ENCODE measurements at places on chromosomes 11 and 22.

- DNase-seq: no peak
Measured at GRCh38 chr11:70243912-70244652, 26.4 kb upstream of the PPFIA1 start.

GRCh38 chr11:82927264-82927880, 25.8 kb downstream of the DDIAS start:
- no peak for DNase-seq

DNA sequence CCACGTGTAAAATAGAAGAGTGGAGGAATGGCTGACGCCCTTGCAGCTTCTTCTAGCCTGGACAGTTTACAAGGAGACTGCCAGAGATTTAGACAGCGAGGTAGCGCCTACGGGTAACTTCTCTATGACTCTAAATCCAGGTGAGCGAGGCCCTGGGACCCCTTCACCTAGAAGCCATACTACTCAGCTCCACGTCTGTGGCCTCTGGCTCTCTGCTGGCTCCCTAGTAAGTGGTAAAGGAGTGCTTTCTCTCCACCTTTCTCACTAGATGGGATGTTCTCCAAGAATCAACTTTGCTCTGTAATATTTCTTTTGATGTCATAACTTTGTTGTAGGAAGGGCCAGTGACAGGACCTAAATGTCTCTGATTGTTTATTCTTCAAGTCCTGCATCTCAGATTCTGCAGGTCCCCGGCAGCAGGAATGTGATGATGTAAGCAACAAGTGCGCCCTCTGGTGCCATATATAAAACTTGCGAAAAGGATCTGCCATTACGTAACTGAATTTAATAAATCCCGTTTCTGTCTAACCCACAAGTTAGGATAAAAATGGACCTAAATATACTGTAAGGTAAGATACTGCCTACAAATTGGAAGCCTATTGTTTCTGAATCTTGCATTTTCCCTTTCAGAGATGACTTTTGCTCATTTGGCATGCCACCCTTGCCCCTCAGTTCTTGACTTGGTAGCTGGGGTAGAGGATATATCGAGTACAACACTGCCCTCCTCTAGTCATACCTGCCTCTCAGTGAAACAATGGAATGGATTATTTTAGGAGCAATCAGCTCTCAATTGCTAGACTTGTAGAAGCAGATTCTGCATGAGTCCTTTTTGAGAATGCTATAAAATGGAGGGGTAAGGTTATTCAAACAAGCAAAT, 11.0 kb upstream of the PTPN5 start:
- no peak for DNase-seq

GRCh38 chr11:5841797-5842196, at the start of gene OR52E6:
Gene OR52E6, minus strand, starts transcription at chr11:5841897. Its CDS starts 0 bp downstream, at chr11:5841897.
- no peak for DNase-seq

GRCh38 chr22:33337524-33337923, 279.3 kb upstream of the SYN3 start:
- no peak for DNase-seq

- DNase-seq: peak; percentile 76
Measured at GRCh38 chr11:65776196-65776595, 4.6 kb downstream of the AP5B1 start.

DNA sequence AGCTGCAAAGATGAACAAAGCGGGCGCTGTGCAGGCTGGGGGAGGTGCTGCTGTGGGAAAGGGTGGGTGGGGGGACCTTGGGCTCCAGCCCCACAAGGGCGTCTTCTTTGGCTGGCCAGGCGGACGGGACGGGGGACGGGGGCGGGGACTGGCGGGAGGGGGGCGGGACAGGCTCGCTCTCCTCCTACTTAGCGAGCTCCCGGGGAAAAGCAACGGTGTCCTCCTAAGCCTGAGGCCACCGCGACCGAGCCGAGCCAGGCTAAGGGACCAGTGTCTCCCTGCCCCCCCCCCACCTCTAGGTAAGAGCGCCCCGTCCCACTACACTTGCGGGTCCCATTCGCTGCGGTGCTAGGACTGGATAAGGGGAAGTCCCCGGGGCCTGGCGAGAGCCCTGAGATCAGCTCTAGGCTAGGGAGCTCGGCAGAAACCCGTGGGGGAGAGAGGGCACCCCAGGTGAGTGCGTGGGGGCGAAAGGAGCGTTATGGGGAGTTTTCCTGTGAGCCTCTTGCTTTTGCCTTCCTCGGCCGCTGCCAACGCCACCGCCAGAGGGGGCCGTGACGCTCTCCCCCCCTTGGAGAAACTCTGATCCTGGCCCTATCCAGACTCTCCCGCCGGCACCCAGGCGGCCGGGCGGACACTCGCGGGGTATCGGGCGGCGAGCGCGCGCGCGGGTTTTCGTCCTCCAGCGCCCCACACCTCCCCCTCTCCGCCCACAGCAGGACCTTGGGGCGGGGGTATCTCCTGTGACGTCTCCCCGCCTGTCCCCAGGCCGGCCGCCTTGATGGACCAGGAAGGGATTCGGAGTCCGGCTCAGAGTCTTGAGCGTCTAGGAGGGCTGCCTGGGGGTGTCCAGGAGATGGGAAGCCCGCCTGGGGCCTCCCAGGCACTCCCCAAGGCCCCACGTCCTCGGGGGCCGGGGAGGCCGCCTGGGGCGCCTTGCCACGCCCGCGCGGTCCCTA, at the start of gene PHLDB1:
Gene PHLDB1 (plus strand): TSS at position 215 of the 959 bp plus-strand sequence. CDS start 6,222 bp downstream, outside the sequence.
- peak; percentile 91 for DNase-seq

- DNase-seq: no peak
Measured at GRCh38 chr11:70854201-70854600, 398.2 kb downstream of the SHANK2 start.

GRCh38 chr11:31601635-31602282, 92.2 kb downstream of the ELP4 start:
- no peak for DNase-seq

GRCh38 chr11:43579171-43579918, 101.2 kb upstream of the HSD17B12 start:
- no peak for DNase-seq

DNA sequence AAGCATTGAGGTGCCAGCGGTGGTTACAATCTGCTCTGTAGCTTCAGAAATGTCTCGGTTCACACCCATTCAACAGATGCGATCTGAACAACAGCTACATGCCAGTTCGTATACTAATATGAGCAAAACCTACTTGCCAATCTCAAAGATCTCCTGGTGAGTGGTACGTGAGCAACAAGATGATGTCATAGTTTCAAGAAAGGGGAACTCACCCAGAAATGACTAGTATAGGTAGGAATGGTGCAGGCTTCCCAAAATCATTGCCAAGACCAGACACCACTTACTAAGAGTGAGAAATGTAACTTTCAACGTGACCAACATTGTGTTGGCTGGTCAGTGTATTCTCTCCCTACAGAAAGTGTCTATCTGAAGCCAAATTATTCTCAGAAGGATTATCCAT, 31.1 kb downstream of the OR6Q1 start:
- no peak for DNase-seq

DNA sequence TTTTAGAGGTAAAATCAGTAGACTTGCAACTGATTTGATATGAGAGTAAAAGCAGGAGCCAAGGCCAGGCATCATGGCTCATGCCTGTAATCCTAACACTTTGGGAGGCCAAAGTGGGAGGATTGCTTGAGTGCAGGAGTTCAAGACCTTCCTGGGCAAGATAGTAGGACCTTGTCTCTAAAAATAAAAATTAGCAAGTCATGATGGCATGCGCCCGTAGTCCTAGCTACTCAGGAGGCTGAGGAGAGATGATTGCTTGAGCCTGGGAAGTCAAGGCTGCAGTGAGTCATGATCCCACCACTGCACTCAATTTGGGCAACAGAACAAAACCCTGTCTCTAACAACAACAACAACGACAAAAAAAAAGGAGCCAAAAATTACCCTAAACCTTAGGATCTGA, 13.5 kb downstream of the SGSM3 start:
- DNase-seq: no peak

DNA sequence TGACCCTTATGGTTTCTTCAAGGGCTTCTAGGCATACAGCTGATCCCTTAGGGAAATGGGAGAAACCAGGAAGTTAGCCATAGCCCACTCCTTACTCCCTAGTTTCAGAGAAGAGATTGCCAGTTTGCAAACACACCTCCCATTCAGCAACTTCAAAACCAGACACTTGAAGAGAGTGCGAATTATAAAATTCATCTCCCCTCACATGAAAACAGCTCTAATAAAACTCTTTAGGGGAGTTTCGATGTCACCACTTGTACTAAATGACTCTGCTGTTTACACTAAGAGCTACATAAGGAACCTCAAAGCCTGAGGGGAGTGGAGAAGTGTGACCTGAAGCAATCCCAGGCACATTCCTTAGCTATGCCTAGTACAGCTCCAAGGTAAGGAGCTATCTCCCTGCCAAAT, 8.3 kb downstream of the LGR4 start:
- DNase-seq: no peak

DNA sequence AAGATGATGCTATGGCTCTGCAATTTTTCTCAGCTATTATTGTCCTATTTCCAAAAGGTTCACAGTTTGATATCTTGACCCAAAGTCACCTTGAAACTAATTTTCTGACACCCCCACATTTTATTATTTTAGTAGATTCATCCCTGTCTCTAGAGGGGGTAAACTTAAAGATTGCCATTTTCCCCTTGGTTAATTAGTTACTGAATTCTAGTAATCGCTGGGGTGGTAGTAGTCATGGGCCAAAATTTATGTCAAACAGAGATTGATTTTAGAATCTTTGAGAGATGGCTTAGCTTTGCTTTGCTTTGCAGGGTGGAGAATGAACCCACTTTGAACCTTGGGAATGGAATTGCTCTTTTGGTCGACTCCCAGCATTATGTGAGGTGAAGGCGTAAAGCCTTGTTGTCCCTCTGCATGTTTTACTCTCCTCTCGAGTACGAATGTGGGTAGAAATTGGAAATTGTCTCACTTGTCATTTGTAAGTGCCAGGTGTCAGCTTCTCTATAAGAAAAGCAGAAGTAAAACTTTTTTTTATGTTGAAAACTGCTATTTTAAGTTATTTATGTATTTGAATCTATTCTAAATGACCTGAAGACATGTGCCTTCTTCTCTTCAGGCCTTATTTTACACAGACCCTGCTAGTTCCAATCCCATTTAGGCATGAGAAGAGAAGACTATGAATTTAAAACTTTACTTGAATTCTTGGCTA, 42.4 kb upstream of the RCE1 start:
- DNase-seq: no peak

DNA sequence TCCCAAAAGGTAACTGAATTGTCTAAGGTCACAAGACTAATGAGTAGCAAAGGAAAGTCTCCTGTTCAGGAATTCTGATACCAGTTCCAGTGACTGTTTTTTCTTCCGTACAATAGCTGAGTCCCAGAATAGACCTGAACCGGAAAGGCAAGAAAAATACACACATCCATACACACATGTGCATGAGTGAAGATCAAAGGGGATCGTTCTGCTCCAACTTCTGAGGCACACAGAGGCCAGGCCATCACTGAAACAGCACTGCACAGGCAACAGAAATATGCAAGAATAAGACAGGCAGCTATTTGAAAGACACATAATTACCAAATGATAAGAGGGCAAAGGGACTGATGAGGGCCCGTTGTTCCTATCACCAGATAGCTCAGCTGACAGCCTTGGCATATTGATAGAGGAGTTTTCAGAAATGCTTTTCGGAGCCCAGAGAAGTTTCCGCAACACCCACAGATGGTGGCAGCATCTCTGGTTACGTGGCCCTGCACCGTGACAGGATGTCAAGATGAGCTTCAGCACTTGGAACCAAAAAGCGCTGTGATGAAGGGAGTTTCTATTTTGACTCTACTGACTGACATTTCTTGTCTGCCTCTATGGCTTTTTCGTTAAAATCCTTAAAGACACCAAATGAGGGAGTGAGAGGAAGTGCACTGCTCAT, 280.6 kb downstream of the LARGE1 start:
- no peak for DNase-seq

GRCh38 chr11:41190437-41191082, 268.9 kb downstream of the LRRC4C start:
- DNase-seq: no peak

- no peak for DNase-seq
Measured at GRCh38 chr11:82229341-82229740, 504.3 kb downstream of the FAM181B start.

GRCh38 chr11:12123799-12124198, 13.4 kb downstream of the MICAL2 start:
- DNase-seq: no peak

- no peak for DNase-seq
Measured at GRCh38 chr11:134949121-134950090, 537.4 kb upstream of the B3GAT1 start.

DNA sequence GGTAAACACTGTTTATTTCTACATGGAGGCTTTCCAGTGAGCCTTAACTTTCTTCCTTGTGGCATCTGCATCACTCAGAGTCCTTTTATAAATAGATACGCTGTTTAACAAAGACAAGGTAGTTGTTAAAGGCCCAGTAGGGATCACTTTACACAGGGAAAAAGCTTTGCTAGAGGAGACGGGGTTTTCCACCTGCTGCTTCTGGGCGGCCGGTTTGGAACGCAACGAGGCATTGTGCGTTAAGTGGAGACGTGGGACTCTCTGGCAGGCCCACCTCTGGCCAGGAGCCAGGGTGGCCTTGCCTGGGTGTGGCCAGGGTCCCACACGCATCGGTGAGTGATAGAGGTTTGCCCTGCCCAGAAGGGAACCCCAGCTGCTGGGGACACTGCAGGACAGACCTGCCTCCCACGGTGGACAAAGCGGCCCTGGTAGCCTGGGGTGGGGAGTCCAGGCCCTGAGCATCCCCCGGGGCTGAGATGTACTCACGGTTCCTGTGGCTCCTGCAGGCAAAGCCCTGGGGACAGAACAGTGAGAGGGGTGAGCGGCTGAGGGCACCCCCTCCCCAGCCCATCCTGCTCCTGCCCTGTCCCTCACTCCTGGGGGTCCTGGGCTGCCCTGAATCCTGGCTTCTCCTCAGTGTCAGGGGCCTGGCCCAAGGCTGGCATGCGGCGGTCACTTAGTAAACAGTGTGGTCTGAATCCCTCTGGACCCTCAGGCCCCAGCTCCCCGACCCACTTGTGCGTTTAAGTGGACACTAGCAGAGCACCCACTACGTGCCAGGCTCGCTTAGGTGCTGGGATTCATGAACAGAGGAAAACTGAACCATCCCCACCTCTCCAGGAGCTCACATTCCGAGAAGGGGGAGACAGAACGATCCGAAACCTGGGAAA, 4.2 kb downstream of the IL17REL start:
- peak; percentile 87 for DNase-seq

- DNase-seq: no peak
Measured at GRCh38 chr11:111826322-111826950, 44.9 kb downstream of the ALG9 start.

DNA sequence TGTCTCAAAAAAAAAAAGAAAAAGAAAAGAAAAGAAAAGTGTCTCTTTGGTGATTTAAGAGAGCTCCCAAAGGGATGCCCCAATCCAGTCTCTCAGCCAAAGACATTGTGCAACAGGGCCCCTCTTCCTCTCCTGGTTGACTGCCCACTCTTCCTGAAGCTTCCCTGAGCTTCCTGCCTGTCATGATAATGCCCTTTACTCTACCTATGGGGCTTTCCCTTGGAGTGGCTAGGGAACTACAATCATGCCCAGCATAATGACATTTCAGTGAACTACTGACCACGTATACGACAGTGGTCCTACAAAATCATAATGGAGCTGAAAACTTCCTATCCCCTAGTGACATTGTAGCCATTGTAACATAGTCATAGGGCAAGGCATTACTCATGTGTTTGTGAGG, 118.0 kb downstream of the RASSF10 start:
- DNase-seq: no peak

- no peak for DNase-seq
Measured at GRCh38 chr11:104995001-104995408, 26.6 kb upstream of the CASP4 start.

Measured in mesenteric fat pad (tissue), 1 donor.